ENCODE measurements at places on chromosomes 11 and 22. TPM values are rescaled to one million over a fixed set of nuclear protein-coding genes. Genes with fewer than 3 reads are reported as not detected.

MS4A4E gene
- total RNA-seq: 0.28 TPM

APOA5 gene
- total RNA-seq: not detected

PNPLA3 gene
- total RNA-seq: 31.2 TPM

MEI1 gene
- total RNA-seq: 0.16 TPM

TLCD5 gene
- total RNA-seq: 16.8 TPM

DRICH1 gene
- 0.43 TPM for total RNA-seq

LIPT2 gene
- 9.6 TPM for total RNA-seq
